T-helper 9 cell (primary cell): ENCODE measurements at places on chromosomes 13 and 19.

DNA sequence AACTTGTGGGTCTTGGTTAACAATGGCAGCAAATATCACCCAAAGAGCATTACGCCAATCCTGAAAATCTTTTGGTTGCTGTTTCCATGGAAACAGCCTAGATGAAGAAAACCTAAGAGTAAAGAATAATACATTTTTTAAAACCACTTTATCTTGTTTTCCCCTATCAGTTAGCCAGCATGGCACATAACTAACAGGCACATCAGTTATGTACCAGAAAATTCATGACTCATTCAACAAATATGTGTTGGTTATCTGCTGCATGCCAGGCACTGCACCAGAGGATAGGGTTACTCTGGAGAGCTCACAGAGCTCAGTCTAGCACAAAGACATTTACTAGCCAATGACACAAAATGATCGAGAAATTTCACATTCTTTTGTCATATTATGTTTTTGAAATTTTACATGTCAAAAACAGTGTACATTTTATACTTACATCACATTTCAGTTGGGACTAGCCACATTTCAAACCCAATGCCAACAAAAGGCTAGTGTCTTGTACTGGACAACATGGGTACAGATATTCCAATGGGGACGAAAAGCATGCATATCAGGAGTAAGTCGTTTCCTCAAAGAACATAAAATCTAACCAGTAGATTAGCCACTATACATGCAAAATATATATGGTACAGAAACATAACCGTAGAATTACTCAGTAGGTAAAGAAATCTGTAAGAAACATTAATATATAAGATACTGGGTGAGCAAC lies 20.3 kb downstream of the LNX2 start:
- DNase-seq: no peak

- no peak for DNase-seq
These were observed 81.1 kb downstream of the STK24 start for GRCh38 chr13:98495627-98496478.

GRCh38 chr13:110410936-110411687 lies 104.0 kb downstream of the COL4A2 start:
- DNase-seq: no peak

- DNase-seq: no peak
These were observed 26.2 kb upstream of the MIER2 start for GRCh38 chr19:370641-371330.
